Heart left ventricle (tissue), 16 donors: ENCODE measurements at places on chromosomes 11 and 22. TPM values are rescaled to one million over a fixed set of nuclear protein-coding genes. Genes with fewer than 3 reads are reported as not detected.

- peak; percentile 85 for DNase-seq
Observed at GRCh38 chr11:64858467-64859263, 14.2 kb upstream of the CDC42BPG start.

The RFPL3 gene
- polyA plus RNA-seq, result not detected

DNA sequence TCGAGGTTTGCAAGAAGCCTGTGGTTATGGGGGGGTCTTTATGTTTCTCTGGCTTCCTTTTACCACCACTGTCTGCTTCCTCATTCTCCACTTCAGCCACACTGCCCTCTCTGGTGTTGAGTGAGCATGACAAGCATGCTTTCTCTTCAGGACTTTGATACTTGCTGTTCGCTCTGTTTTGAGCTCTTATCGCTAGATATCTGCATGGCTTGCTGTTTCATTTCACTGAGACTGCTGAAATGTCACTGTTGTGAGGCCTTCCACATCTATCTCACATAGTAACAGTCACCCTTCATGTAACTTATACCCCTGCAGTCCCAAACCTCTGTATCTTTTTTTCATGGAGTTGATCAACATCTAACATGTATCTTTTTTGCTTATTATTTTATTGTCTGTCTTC, 59.8 kb downstream of the TMEM135 start:
- peak; percentile 25 for DNase-seq

The MRGPRE gene
- polyA plus RNA-seq, result not detected

The CD248 gene
- 6.0 TPM for polyA plus RNA-seq

GRCh38 chr11:126456783-126457542, 101.5 kb downstream of the ST3GAL4 start:
- no peak for DNase-seq

The VPREB3 gene
- 0.80 TPM for polyA plus RNA-seq

The RIMBP3B gene
- 0.06 TPM for polyA plus RNA-seq

The DPP3 gene
- polyA plus RNA-seq, result 6.4 TPM

- DNase-seq, result no peak
Observed at GRCh38 chr11:15289723-15290122, 175.0 kb downstream of the INSC start.

DNA sequence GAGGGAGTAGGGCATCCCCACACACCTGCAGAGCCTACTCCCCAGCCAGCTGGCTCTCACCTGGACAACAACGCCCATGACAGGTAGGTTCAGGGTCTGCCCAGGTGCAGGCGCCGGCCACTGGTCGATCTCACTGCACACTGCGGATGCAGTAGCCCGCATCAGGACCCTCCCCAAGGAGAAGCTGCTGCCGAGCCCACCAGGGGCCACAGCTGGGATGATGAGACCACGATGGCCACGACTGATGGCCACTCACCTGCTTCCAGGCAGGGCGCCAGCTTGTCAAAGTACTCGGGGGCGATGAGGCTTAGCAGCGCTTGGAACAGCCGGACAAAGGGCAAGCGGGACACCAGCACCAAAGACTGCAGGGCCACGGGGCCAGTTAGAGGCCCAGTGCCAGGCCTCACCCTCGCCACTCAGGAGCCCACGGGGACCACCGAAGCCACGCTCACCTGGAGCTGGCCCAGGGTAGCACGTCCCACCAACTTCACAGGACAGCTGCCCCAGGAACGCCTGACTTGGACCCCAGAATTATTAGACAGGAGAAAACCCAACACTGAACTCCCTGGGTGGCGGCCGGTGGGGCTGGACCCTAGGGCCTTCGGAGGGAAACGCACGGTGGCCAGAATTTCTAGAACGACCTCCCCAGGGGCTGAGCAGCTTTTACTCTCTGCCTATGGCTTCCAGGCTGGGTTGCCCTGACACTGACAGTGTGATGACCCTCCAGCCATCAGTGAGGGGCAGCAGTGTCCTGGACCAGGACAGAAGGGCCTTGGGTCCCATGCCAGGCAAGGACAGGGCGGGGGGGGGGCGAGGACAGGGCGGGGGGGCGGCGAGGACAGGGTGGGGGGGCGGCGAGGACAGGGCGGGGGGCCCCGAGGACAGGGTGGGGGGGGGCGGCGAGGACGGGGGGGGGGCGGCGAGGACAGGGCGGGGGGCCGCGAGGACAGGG, 8.9 kb upstream of the PLXNB2 start:
- DNase-seq, result no peak

The CNGA4 gene
- polyA plus RNA-seq, result 0.11 TPM

The CRYBB2 gene
- not detected for polyA plus RNA-seq

DNA sequence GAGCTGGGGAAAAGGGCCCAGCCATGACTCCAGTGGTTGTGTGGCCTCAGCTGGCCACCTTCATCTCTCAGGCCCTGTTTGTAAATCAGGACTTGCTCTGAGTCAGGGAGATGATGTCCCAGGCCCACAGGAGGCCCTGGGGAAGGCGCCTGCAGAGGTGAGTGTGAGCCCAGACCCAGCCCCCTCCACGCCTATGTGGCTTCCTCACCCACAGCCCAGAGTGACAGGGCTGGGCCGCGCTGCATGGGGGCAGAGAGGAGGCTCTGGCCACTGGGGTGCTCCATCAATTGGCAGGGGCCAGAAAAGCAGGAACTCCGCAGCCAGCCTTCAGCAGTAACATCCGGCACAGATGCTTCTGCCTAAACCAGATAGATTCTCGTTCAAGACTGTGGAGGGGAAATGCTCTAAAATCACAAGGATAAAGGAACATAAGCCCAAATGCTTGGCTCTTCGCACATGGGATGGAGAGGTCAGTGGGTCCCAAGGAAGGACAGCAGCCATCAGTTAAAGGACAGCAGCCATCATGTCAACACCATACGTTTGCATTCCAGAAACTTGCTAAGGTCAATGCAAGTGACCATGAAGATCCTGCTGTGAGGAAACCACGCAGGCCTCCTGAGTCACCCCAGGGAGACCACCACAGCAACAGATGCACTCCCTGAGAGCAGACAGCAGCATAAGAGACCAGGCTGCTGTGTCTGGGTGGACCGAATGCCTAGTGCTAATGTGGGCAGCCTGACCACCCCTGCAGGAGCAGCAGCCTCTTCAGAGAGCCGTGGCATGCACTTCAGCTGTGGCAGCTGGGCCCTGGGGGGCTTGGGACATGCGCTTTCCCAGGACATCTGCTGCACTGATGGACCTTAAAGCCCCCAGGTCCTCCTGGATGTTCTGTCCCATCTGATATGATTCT, 28.3 kb downstream of the OSBPL5 start:
- no peak for DNase-seq

- no peak for DNase-seq
Observed at GRCh38 chr22:17388235-17388634, 19.0 kb downstream of the CECR2 start.

GRCh38 chr11:46309814-46310259, 32.4 kb downstream of the CREB3L1 start:
- no peak for DNase-seq

The PHRF1 gene
- polyA plus RNA-seq, result 16.1 TPM

DNA sequence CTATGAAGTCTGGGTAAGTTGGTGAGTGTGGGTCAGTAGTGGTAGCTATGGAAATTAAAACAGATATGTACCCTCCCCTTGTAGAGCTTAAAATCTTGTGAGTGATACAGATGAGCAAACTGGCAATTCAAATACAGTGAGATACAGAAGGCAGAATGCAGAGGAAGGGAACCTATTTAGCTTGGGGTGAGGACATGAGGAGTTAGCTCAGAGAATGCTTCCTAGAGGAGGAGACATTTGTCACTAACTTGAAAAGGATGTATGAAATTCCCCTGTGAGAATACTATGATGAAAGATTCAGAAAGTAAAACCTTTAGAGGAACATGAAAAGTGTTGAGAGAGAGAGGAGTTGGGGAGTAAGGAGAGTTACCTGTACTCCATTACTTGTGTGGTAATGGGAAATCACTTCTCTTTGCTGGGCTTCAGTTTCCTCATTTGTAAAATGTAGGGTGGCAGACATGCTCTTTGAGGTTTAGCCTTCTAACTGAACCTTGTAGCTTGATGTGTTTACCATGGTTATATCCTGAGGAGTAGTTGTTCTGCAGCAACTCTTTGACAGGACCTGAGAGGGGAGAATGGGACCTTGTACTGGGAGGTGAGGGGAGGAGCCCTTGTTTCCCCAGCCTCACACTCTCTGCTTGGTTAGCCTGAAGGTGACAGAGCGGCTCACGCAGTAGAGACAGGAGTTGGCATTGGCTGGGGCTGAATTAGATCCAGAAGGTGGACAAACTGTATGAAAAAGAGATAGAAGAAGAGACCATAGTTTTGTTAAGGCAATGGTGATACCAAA, 17.9 kb downstream of the SWAP70 start:
- DNase-seq, result no peak

The BAIAP2L2 gene
- 0.17 TPM for polyA plus RNA-seq

DNA sequence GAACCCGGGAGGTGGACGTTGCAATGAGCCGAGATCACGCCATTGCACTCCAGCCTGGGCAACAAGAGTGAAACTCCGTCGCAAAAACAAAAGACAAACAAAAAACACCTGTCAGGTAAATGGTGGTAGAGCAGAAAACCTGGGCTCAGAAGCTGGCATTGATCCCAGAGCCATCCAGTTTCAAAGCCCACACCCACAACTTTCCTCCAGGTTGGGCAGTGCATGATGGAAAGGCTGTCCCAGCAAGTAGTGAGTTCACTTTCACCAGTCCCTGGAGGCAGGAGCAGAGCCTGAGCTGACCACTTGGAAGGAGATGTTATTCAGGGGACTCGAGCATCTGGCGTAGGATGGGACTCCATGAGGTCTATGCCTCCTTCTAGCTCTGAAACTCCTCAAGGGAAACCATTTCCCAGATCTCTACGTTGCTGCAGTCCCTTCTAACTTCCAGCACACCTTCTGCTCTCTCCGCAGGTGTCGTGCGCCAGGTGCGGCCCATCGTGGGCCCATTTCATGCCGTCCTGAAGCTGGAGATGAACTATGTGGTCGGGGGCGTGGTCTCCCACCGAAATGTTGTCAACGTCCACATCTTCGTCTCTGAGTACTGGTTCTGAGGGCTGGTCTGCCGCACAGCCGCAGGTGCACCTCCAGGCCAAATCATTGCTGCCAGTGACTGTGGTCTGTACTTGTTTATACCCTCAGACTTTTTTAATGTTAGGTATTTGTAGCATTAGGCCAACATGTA, 71.6 kb upstream of the ATXN10 start:
- DNase-seq, result no peak

DNA sequence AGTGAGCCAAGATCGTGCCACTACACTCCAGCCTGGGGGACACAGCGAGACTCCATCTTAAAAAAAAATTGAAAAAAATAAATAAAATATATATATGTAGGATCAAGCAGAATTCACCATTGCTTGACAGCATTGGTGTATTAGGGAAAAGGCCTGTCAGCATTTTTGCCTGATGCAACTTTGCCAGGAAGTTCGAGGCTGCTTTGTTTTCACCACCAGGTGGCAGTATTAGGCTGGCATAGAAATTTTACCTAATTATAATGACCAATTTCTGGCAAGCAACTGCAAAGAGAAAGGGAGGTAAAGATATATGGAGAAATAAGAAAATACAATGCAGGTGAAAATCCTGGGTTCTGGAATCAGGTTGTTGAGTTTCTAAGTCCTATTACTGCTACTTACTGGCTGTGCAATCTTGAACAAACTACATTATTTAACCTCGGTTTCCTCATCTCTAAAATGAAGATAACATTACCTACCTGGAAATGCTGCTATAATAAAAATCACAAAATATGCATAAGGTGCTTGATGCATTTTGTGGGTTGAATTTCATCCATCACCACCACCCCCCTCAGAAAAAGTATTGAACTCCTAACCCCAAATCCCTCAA, 24.7 kb downstream of the LAYN start:
- DNase-seq, result peak; percentile 52

DNA sequence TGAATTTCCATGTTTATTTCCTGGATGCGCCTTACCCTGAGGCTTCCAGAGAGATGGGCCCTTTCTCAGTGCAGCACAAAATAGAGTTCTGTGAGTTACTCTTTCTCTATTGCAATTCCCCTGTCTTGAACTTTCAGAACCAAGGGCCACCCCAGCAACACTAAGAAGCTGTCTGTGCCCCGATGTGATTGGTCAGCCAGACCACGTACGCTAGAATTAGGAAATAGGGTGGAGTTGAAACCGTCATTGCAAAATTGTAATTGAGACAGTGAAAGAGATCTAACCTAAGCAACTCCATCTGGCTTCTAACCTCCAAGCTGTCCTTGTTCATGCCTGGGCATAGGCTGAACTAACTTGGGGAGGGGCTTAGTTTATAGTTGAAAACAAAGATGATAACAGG, 981.3 kb downstream of the OPCML start:
- no peak for DNase-seq

GRCh38 chr11:121207485-121208115, 85.0 kb upstream of the SC5D start:
- DNase-seq, result no peak

DNA sequence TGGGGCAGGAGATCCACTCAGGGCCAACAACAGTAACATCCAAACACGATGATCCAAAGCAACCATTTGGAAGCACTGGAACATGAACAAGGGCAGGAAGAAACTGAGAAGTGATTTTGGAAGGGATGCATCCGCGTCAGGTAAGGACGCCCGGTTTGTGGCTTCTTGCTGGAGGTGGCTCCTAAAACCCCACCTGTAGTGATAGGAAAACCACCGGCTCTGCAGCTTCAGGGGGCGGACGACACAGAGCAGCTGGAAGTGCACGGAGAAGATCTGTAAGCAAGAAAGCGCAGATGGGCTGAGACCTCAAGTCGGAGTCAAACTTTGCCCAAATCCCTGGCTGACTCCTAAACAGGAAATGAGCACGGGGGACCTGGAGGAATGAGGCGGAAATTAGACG, 1066.1 kb downstream of the BRD1 start:
- no peak for DNase-seq

DNA sequence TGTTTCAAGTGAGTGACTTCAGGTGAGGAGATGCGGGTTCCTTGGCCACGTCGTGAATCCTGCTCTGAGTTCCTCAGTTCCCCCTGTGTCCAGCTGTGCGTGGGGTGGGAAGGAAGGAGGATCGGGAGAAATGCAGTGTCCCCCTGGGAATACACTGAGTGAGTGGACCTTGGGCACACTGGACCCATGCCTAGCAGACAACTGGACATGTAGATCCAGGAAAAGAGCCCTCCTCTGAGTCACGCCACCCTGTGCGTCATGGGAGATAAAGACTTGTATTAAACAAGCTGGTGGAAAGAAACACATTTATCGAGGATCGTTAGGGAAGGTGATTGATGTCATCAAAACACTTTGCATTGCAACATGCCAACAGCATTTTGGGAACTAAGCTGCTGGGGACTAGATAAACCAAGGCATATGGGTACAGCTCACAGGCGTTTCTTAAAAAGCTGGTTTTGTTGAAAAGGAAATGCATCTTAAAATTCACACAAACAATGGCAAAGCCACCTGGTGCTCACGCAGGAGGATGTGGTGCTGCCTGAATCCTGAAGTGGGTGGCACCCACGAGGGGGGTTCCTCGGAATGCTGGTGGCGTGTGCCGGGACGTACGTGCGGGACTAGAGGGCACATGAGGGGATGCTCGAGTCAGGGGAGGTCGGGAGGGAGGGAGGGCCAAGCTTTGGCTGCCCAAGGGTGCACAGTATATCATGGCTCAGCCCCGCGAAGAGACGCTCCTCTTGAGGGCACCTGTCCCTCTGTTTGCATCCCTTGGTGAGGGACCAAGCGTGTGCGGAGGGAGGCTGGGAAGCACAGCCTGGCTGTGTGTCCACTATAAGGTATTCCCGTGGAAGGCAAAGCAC, 303.5 kb downstream of the TBC1D22A start:
- DNase-seq, result no peak

- no peak for DNase-seq
Observed at GRCh38 chr11:87574193-87574592, 536.5 kb downstream of the TMEM135 start.

- no peak for DNase-seq
Observed at GRCh38 chr11:13028322-13028721, 19.2 kb downstream of the RASSF10 start.

The FAM111A gene
- 3.3 TPM for polyA plus RNA-seq

The TMEM25 gene
- 3.9 TPM for polyA plus RNA-seq
